ENCODE measurements at places on chromosomes 16 and 17. TPM values are rescaled to one million over a fixed set of nuclear protein-coding genes. Genes with fewer than 3 reads are reported as not detected.
A peak's percentile ranks its signal among the peaks of the same experiment; 100 is the strongest.

- DNase-seq = no peak
These were observed 24.6 kb downstream of the CACNG1 start for GRCh38 chr17:67068999-67069398.

DNA sequence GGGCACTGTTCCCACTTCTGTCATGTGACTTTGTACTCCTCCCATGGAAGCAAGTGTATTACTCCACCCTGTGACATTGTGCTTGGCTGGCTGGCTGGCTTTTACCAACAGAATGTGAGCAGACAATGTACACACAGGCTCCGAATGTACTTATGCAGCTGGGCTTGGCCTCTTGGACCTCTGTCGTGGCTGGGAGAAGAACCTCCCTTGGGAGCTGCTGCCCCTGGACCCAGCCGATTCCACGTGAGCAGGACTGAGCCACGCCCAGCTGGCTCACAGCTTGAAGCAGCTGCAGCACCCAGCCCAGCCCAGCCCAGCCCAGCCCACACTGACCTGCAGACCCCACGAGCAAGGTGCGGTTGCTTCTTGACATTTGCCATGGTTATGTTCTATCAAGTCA is 177.5 kb downstream of the RBFOX3 start:
- no peak for DNase-seq

DNA sequence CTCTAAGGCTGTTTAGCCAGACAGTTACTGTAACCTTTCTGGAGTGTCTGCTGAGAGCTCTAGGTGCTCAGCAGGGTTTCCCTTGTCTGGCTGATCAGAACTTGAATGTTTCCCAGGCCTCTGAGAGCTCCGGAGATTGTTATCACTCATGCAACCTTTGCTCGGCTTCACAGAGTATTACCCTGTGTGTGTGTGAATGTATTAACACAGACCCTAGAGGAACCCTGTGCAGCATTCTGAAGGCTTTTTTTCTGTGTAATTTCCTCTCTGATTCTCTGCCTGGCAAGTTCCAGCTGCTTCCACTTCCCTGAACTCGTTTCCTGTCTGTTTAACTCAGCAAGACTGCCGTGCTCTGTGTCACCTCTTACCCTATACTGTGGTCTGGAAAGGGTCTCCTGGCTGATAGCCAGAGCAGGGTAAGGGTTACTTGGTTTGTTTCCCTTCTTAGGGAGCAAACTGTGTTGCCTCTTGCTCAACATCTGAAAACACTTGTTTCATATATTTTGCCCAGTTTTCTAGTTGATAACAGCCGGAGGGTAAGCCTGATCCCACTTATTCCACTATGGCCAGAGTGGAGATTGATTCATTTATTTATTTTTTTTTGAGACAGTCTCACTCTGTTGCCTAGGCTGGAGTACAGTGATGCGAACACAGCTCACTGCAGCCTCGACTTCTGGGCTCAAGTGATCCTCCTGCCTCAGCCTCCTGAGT is 21.7 kb downstream of the PRMT7 start:
- DNase-seq = no peak

FASN gene
- total RNA-seq = 62.7 TPM

- no peak for DNase-seq
These were observed 10.0 kb upstream of the ZFP3 start for GRCh38 chr17:5068236-5068635.

GRCh38 chr17:18044609-18045008 is 5.4 kb downstream of the GID4 start:
- no peak for DNase-seq

- DNase-seq = peak; percentile 72
These were observed at the start of gene MT1E for GRCh38 chr16:56625140-56625942. Gene MT1E (plus strand): TSS chr16:56625781. CDS start chr16:56625852, 71 bp downstream.

MYO19 gene
- total RNA-seq = 50.4 TPM

GRCh38 chr16:84307209-84307954 is 12.7 kb downstream of the WFDC1 start:
- no peak for DNase-seq

GRCh38 chr16:14097182-14097959 is 26.3 kb downstream of the MRTFB start:
- DNase-seq = no peak

CA5A gene
- not detected for total RNA-seq

LRRC45 gene
- 12.9 TPM for total RNA-seq

DNA sequence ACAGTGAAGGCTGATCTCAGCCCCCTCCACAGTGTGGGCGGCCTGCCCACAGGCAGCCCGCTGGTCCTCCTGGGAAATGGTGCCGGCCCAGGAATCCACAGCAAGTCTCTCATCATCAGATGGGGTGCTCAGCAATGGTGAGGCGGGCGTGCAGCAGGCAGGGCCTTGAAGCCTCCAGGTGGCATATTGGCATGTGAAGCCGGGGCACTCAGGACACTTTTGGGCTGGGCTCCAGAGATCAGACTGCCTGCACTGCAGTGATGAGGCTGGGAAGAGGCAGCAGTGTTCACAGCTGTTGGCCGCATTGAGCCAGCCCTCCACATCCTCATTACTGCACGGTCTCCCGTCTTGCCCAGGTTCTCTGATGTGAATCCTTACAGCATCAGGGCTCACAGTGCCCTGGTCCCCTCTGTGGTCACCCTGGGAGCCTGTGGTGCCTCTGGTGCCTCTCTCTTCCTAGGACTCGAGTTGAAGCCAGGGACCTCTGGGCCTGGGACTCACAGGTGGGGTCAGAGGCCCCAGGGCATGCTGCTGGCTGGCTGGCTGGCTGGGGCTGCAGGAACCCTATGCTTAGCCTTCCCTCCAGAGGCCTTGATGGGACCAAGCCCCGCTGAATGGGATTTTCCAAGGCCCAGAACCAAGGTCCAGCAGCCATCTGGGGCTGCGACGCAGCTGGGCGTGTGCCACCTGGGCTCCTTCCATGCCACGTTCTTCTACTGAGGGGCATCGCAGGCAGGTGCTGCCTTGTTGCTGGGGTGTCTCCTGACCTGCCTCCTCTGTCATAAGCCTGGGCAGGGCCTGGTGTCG is 48.6 kb downstream of the TNFRSF13B start:
- DNase-seq = no peak

DNA sequence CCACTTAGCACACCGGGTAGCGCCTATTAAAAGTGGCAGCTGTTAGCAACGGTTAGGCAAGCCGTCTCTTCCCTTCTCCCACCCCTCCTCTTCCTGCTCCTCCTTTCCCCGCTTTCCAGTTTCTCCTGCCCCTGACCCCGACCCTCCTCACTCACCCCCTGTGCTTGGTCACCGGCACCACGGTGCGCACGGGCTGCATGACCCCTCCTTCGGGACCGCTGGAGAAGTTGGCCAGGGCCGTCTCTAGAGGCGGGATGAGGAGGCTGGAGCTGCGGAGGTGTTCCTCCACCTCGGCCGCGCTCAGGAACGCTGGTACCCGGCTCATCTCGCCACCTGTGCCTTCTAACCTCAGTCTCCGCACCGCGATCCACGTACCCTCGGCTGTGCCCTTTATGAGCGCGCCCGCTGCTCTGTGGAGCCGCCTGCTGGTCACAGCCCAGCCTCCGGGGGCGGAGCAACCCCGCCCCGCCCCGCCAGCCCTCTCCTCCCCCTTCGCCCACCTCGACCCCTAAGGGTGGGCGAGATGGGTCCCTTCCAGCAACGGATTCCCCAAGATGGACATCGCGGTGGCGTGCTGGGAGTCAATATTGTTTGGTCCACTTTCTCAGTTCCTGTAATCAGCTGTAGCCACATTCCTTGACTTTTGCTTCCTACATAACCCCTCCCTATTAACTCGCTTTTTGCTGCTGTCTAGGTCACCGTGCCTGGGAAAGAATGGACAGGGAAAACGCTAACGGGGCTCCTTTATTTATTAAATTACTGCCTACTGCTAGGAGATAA is at the start of gene CRYM:
CRYM (minus strand) TSS at position 364 of the 780 bp plus-strand sequence; CDS start at position 325, 39 bp downstream.
- peak; percentile 88 for DNase-seq

GRCh38 chr16:51648526-51648925 is 497.5 kb upstream of the SALL1 start:
- no peak for DNase-seq

DNA sequence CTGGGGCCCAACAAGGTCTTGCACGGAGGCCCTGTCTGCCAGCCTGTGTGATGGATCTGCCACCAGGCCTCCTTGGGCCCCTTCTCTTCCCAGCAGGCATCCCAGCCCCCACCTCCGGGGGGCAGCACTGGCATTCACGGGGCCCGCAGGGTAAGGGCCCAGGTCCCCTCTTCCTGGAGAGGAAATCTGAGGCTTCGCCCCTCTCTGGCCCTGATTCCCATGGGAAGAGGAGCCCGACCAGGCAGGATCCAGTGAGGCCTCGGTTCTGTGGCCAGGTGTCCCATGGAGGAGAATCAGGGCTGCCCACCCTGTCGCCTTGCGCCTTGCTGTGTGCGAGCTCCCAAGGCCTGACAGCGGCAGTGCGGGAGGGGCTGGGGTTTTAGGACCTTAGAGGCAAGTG is 48.4 kb downstream of the PDPK1 start:
- no peak for DNase-seq

DNA sequence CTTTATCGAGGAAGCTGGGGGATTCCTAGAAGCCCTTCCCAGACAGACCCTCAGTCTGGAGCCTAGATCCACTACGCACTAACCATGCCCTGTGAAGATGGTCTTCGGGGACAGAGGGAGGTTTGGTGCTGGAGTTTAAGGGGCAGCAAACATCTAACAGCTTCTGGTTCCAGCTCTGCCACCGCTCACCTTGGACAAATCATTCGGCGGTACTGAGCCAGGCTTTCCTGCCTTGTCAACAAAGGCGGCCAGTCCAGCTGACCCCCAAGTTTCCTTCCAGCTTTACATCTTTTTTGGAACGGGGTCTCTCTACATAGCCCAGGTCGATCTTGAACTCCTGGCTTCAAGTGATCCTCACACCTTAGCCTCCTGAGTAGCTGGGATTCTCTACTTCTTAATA is 369 bp upstream of the GJD3 start:
- no peak for DNase-seq

CD300LB gene
- not detected for total RNA-seq

DNA sequence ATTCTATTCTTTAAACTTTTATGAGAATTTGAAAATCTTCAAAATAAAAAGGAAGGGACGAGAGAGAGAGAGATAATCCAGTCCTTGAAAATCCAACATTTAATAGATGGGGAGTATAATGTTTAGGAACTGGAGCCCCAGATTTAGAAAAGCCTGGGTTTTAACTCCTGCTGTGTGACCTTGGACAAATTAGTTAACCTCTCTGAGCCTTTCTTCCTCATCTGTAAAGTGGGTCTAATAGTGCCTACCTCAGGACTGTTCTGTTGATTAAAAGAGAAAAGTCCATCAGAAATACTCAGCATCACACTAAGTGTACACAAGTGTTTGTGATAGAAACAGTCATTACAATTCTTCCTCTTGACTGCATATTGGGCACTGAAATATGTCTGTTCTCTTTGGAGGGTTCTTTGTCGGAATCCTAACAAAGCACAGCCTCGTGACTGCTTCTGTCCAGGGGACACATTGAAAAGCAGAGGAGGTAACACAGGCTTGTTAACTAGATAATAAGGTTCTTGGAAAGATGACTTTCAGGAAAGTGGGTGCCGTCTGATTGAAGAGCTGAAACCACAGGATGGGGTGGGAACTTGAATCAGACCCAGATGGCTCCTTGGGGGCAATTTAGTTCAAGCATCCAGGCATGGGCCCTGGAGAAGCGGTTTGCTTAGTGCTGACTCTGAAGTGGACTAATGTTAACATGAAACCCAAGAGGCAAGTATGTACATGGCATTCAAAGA is 128.2 kb downstream of the CLEC16A start:
- no peak for DNase-seq

HOXB2 gene
- total RNA-seq = not detected

- no peak for DNase-seq
These were observed 103.0 kb downstream of the RAB11FIP4 start for GRCh38 chr17:31494259-31495021.

- DNase-seq = no peak
These were observed 937.8 kb downstream of the KCNJ2 start for GRCh38 chr17:71107136-71107535.

DNA sequence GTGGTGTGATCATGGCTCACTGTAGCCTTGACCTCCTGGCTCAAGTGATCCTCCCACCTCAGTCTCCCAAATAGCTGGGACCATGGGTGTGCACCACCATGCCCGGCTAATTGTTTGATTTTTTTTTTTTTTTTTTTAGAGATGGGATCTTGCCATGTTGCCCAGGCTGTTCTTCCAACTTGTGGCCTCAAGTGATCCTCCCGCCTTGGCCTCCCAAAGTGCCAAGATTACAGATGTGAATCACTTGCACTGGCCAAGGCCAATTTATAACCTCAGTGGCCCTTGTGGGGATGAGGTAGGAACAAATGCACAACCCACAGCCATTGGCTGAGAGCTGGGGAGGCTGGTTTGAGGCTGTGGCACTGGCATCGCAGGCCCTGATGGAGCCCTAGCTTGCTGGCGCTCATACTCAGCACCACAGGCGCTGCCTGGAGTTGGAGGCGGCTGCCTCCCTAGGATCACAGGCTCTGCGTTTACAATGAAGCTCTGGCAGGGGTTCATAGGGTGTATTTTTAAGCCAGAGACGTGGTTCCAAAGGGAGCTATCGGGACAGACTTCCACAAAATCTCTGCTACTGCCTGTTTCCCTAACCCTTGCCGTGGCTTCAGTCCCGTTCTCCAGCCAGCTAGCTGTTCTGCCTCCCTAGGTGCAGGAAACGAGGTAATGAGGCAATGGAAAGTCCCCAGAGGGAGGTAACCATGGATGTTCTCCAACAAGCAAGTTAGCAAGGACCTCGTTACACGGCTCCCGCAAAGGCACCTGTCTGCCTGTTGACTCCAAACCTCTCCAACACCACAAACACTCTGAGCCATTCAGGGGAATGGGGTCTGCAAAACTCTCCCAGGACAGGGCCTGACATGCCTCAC is 2.9 kb downstream of the ABCA3 start:
- DNase-seq = peak; percentile 31

SLC16A13 gene
- total RNA-seq = 1.4 TPM

RHBDF1 gene
- 5.3 TPM for total RNA-seq

DNA sequence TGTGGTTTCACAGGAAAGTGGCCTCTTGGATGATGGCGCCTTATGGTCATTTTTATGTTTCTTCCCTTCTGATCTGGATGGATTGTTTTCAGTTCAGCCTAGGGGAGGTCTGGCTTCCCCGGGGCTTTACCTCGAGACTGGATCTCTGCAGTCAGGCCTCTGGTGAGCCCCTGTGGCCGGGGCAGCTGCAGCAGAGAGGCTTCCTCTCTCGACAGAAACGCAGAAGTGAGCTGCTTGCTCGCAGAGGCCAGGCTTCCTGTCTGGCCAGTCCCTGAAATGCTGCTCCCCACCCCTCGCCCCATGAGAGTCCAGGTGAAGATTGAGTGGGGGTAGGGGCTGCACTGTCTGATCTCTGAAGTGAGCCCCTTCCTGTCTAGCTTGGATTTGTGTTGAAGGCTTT is 44.0 kb downstream of the PLCG2 start:
- DNase-seq = no peak

DNA sequence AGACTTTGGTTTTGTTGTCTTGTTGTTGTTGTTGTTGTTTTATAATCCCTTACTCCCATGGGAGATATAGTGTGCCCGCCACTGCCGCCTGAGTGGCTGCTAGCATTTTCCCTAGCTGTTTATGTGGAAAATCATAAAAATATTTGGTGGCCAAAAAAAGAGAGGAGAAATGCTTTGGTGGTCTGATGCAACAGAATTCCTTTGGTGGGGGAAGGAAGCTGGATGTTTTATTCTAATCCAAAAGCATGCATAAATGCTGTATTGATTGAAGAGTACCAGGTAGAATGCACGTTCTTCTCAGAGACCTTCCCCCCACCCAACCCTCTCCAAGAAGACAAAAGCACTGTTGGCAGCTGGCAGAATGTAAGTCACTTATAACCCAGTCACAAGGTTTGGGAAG is 93.2 kb downstream of the C17orf67 start:
- DNase-seq = no peak

All from cerebellum (tissue), 4 donors.